CD4-positive, alpha-beta T cell (primary cell): ENCODE measurements at places on chromosomes 5 and 9. TPM values are rescaled to one million over a fixed set of nuclear protein-coding genes. Genes with fewer than 3 reads are reported as not detected.

DNA sequence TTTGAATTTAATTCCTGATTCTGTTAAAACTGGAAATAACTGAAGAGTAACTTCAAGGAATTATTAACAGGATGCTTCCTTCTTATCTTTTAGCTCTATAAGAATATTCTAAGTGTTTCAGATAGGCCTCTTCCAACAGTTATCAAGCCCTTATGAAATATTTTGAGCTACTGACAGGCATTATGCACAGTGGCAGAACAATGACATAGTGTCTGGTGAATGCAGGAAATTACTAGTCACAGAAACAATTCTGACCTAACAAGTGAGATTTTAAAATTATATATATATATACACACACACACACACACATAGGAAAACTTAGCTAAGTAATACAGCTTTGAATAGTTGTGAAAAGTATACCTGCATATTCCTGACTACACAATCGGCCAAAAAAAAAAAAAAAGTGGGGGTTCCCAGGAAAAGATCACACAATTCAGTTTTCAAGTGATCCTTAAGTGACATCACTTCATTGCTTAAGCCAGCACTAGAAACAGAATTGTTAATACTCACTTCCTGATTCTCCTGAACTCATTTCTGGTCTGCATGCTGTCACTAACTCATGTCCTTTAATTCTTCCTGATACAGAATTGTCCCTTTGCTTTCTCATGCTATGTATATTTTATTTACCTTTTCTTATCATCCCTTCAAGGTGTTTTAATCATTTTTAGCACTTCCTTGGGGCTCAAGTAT, 77.3 kb downstream of the SLC25A46 start:
- H3K4me1 ChIP-seq = no peaks in the 10 kb centered on the region
- no peaks in the 10 kb centered on the region for H3K36me3 ChIP-seq
- no peaks in the 10 kb centered on the region for H3K27me3 ChIP-seq
- H3K4me3 ChIP-seq = no peak overlapping the region
- no peak overlapping the region for H3K27ac ChIP-seq
- no peak for DNase-seq

Gene DOK3
- total RNA-seq = 1.3 TPM

Gene TMEM245
- 24.4 TPM for total RNA-seq

GRCh38 chr5:41896230-41896629, 7.9 kb upstream of the RIMOC1 start:
- no peak overlapping the region for H3K27ac ChIP-seq
- H3K4me1 ChIP-seq = no peaks in the 10 kb centered on the region
- no peak for DNase-seq
- H3K4me3 ChIP-seq = no peak overlapping the region
- H3K36me3 ChIP-seq = no peaks in the 10 kb centered on the region

DNA sequence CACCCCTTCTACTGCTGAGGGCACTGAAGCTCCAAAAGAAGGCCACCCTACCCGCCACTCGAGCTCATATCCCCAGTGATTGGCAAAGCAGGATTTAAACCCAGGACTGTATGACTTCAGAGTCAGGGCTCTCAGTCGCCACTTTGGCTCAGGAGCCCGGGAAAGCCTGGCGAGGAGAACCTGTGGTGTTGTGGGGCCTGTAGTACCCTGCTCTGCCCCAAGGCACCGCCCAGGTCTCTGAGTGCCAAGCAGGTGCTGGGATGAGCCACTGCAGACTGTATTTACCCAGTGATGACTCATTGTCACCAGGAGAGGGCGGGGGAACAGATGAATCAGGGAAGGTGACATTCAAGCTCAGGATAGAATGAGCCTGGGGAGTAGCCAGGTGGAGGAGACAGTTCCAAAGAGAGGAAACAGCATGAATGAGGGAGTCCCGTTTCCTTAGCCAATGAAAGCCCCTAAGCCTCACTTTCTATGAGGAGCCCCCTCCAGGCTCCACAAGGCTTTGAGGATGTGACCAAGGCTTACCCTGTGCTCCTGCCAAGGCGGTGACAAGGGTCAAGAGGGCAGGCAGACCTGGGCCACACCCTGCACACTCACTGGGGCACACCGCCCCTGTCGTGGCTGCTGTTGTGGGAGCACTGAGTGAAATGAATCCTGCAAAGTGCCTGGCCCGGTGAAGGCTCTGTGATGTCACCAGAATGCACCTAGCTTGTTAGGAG, 17.8 kb upstream of the DPM2 start:
- H3K27ac ChIP-seq = peak overlapping the region; percentile 53
- H3K4me1 ChIP-seq = peaks cover 84% of the 10 kb centered on the region
- H3K4me3 ChIP-seq = peak overlapping the region; percentile 4
- no peaks in the 10 kb centered on the region for H3K27me3 ChIP-seq
- DNase-seq = peak; percentile 72
- peaks cover 51% of the 10 kb centered on the region for H3K36me3 ChIP-seq

Gene MYOZ3
- total RNA-seq = not detected

Gene TXNDC8
- total RNA-seq = not detected

DNA sequence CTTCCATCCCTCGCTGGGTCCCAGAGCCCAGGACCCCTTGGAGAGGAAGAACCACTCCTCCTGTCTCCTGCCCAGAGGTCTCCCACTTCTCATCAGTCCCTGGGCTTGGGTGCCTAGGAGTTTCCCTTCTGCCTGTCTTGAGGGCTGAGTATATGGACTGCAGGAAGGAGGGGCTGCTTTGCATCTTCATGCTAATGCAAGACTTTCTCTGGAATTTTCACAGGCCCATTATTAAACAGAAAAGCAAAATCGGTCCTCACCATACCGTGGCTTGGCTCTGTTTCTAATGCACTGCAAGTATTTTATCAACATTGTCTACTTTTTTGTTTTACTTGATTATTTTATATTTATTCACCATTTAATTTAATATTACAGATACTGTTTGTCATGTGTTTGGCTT, 34.5 kb downstream of the TRIO start:
- no peak overlapping the region for H3K4me3 ChIP-seq
- H3K27ac ChIP-seq = no peak overlapping the region
- no peak for DNase-seq
- no peaks in the 10 kb centered on the region for H3K27me3 ChIP-seq
- no peaks in the 10 kb centered on the region for H3K36me3 ChIP-seq

- no peak overlapping the region for H3K4me3 ChIP-seq
- DNase-seq = no peak
- no peaks in the 10 kb centered on the region for H3K36me3 ChIP-seq
These were observed 203.1 kb upstream of the PPP1R2B start for GRCh38 chr5:156647034-156647451.

Gene GALNT10
- 21.7 TPM for total RNA-seq

GRCh38 chr5:141822144-141822543, 56.1 kb downstream of the PCDH1 start:
- no peaks in the 10 kb centered on the region for H3K4me1 ChIP-seq
- H3K27ac ChIP-seq = no peak overlapping the region
- no peak for DNase-seq
- peaks cover 1% of the 10 kb centered on the region for H3K27me3 ChIP-seq
- H3K4me3 ChIP-seq = no peak overlapping the region
